T-cell (primary cell): ENCODE measurements at places on chromosomes 6 and 20.

DNA sequence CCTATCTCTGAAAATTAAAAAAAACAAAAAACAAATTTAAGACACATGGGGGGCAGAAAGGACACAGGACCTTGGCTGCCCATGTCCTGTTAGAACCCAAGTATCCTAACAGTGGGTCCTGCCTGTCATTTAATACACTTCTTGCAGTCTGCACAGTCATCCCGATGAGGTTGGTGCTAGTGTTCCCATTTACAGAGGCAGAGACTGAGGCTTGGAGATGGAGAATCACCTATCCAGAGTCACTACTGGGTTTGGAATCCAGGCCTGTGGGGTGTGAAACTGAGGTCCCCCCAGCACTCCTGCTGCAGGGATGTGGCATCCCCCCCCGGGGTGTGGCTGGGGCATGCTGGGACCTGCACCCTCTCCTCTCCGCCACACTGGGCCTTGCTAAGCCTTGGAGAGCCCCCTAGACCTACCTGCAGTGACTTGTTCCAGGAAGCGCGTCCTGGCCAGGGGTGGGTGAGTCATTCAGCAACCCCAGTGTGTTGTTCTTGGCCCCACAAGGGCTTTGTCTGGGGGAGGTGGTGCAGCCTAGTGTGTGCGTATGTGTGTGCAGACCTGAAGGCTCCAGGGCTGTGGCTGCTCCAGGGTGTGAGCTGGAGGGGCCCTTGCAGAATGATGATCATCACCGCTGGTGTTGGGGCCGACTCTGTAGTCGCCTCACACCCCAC lies 49.7 kb downstream of the BCAS4 start:
- DNase-seq, result no peak

DNA sequence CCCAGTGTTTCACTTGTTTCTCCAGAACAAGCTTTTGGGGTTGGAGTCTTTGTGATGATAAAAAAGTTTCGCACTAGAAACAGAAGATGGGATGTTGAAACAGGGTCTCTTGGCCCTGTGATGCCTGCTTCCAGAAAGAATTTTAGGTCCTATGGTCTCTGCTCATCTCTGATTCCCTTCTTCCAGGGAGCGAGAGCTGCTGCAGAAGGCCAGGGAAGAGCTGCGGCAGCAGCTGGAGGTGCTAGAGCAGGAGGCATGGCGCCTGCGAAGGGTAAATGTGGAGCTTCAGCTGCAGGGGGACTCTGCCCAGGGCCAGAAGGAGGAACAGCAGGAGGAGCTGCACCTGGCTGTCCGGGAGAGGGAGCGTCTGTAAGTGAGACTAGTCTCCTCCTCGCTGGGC lies 18.3 kb downstream of the CEP250 start:
- DNase-seq, result no peak

DNA sequence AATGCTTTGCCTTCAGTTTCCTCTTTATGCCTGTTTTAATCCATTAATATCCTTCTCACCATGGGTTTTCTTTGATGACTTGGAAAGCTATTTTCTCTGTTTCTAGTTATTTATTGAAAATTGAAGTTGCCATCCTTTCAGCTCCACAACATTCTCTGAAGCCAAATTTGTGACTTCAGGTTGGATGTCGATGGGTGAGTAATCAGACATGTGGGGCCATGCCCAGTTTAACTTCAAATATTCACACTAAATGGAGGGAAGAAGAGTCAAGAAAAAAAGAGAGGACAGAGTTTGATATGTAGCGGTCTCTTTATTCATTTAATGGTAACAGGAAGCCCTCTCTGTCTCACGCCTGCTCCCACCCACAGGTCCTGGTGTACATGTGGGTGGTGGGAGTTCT lies 89.1 kb upstream of the RIPOR2 start:
- no peak for DNase-seq

GRCh38 chr20:57460781-57461465 lies 64.0 kb downstream of the CTCFL start:
- no peak for DNase-seq

DNA sequence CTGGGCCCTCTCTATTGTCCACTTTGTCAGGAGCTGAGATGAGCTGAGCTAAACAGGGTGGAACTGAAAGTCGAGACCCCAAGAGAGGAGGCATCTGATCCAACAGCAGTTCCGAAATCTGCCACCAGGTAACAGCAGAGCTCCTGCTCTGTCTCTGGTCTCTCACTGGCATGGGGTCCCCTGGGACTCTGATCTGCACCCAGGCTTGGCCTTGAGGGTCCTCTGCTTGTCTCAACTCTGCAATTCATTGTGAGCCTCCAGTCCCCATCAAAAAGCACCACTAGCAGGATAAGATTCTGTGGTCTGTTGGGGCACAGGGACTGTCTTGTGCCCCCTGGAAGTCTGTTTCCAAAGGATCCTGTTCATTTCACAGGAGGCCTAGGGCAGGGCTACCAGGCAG lies 62.5 kb upstream of the TOP1 start:
- no peak for DNase-seq

- DNase-seq, result no peak
Measured at GRCh38 chr6:79208816-79209215, 25.7 kb downstream of the HMGN3 start.

DNA sequence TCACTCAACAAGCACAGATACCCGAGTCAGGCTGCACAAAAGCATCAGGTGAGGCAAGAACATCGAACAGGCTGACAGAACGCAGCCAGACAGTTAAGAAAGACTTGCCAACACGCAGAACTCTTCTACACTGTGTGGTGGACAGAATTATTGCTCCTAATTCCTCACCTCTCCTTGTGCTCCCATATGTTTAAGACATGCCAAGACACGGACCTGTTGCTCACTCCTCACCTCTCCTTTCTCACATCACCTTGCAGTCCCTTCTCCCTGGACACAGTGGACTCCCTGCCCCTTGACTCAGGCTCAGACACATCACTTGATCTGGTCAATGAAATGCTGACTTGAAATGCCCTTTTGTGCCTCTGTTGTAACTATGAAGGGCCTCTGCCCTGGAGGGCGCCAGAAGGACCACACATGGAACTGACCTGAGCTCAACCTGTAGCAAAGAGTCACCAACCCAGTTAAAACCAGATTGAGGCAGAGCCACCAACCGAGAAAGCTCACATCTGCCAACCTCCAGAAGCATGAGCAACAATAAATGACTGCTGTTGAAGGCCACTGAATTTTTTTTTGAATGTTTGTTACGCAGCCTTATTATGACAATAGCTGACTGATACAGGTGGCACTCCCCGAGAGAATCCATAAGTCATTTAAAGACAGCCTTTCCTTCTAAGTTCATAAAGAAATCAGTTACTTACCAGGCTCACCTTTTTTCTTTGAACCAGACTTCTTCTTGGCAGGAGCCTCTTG lies 24.0 kb downstream of the RRBP1 start:
- DNase-seq, result no peak

- DNase-seq, result no peak
Measured at GRCh38 chr6:116406678-116407345, 36.1 kb downstream of the DSE start.

- DNase-seq, result no peak
Measured at GRCh38 chr6:45967363-45967762, 48.3 kb downstream of the CLIC5 start.

- DNase-seq, result no peak
Measured at GRCh38 chr20:37446286-37447032, 74.6 kb upstream of the NNAT start.

- no peak for DNase-seq
Measured at GRCh38 chr6:44053760-44054556, 73.3 kb downstream of the MRPL14 start.
